Panc1 (cell line): ENCODE measurements at places on chromosomes 16 and 17. TPM values are rescaled to one million over a fixed set of nuclear protein-coding genes. Genes with fewer than 3 reads are reported as not detected.
A peak's percentile ranks its signal among the peaks of the same experiment; 100 is the strongest.

Gene C16orf96
- total RNA-seq, result 0.15 TPM

- H3K4me1 ChIP-seq, result peaks cover 42% of the 10 kb centered on the region
- H3K27ac ChIP-seq, result peak overlapping the region; percentile 63; the same call in 1 of the 2 replicates
- no peaks in the 10 kb centered on the region for H3K27me3 ChIP-seq
- DNase-seq, result no peak
- no peaks in the 10 kb centered on the region; the same call in 1 of the 2 replicates for H3K36me3 ChIP-seq
Observed at GRCh38 chr16:85611444-85612190, 1.5 kb upstream of the GSE1 start.

DNA sequence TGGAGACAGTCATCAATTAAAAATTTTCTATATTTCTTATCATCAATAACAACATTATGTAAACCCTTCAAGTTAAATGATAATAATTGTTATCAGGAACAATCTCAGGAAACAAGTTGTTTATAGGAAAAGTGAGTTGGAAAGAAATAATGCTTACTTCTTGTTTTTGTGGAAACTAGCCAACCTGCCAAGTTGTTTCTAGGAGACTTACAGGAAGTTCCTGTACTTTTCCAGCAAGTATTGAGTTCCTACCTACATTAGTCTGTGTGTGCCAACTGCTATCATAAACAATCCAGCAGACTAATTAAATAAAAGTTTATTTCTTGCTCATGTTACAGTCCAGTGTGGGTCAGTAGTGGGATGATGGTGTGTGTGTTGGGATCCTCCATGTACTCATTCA, 1.6 kb upstream of the CCL14 start:
- H3K27me3 ChIP-seq, result no peaks in the 10 kb centered on the region; the same call in 1 of the 2 replicates
- DNase-seq, result no peak
- no peak overlapping the region for H3K4me3 ChIP-seq
- H3K27ac ChIP-seq, result no peak overlapping the region

GRCh38 chr16:4846901-4847773, at the start of the genes GLYR1 and UBN1:
Gene GLYR1 (minus strand): TSS chr16:4847288. CDS start chr16:4847265, 23 bp downstream.
Gene UBN1 (plus strand): TSS chr16:4847481. CDS start chr16:4852918, 5,437 bp downstream.
- peak within 1 kb of the TSS; percentile 63 for H3K4me3 ChIP-seq
- peak; percentile 71 for DNase-seq
- H3K36me3 ChIP-seq, result peaks cover 24% of the 10 kb centered on the region

Gene KRTAP1-5
- total RNA-seq, result not detected

GRCh38 chr16:2159175-2159838, 3.7 kb downstream of the TRAF7 start:
- H3K27ac ChIP-seq, result peak overlapping the region; percentile 87
- no peak for DNase-seq
- peaks cover 8% of the 10 kb centered on the region; the same call in 1 of the 2 replicates for H3K36me3 ChIP-seq
- peak overlapping the region; percentile 99 for H3K4me3 ChIP-seq
- H3K4me1 ChIP-seq, result peaks cover 34% of the 10 kb centered on the region
